Thymus (tissue), 14 donors: ENCODE measurements at places on chromosomes 5 and 9. TPM values are rescaled to one million over a fixed set of nuclear protein-coding genes. Genes with fewer than 3 reads are reported as not detected.

- no peak for DNase-seq
Observed at GRCh38 chr5:6343951-6344592, 34.3 kb downstream of the MED10 start.

DNA sequence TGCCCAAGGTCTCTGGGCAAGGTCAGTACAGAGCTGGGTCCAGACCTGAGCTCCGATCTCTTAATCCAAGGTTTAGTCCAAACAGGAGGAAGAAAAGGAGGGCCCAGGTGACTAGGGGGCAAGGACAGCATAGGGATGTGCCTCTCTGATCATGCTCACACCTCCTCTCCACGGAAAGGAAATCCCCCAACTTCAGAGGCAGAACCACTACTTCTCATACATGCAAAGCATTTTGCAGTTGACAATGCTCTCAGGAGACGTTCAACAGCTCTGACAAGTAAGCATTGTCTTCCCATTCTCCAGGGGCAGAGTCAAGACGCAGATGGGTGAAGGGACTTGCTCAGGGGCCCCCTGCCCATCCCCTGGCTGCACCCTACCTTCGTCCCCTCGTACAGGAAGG, 8.7 kb upstream of the CORO2A start:
- DNase-seq, result no peak

NRG2 gene
- polyA plus RNA-seq, result 0.96 TPM

FYB1 gene
- 52.9 TPM for polyA plus RNA-seq

DMRT2 gene
- polyA plus RNA-seq, result 35.2 TPM
